ENCODE measurements at places on chromosomes 5 and 9.
A peak's percentile ranks its signal among the peaks of the same experiment; 100 is the strongest.

- DNase-seq: no peak
Measured at GRCh38 chr5:153096381-153096780, 394.1 kb upstream of the GRIA1 start.

DNA sequence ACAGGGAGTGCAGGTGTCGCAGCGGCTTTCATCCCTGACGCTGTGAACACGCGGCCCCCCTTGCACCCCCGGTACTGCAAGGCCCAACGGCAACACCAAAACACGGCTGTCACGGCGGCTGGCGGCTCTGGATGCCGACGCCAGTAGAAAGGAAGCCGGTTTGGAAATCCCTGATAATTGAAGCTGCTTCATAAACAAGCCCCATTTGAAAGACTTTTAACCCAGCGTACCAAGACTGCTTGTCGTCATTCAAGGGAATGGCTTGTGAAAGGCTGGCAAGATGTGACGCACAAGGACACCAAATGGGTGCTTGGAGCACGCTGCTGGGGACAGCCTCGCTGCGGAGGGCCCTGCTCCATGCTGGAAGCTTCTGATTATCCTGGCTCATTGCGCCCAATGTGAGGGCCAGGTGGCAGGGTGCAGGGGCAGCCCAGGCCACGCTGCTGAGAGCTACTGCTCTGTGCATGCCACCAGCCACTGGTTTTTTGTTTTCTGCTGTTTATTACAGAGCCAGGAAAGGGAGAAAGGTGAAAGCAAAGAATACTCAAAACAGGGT lies 63.1 kb downstream of the GTF3C4 start:
- peak; percentile 46 for DNase-seq

DNA sequence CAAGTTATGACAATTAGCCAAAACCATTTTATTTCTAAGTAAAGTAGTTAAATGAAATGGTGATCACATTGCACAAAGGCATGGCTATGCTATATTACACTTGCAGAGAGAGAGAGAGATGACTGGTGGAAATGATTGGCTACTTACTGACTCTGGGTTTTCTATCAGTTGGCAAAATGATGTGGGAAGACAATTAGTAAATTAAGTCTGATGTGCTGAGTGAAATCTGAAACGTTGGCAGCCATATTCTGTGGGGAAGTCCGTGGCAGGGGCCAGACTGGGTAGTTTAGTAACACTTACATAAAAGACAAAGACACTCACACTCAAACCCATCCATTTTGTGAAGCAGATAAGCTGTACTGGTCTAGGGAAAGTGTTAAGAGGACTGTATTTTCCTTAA lies 61.6 kb downstream of the ANXA1 start:
- DNase-seq: no peak

GRCh38 chr9:124216474-124217176 lies 41.1 kb upstream of the NEK6 start:
- DNase-seq: no peak

DNA sequence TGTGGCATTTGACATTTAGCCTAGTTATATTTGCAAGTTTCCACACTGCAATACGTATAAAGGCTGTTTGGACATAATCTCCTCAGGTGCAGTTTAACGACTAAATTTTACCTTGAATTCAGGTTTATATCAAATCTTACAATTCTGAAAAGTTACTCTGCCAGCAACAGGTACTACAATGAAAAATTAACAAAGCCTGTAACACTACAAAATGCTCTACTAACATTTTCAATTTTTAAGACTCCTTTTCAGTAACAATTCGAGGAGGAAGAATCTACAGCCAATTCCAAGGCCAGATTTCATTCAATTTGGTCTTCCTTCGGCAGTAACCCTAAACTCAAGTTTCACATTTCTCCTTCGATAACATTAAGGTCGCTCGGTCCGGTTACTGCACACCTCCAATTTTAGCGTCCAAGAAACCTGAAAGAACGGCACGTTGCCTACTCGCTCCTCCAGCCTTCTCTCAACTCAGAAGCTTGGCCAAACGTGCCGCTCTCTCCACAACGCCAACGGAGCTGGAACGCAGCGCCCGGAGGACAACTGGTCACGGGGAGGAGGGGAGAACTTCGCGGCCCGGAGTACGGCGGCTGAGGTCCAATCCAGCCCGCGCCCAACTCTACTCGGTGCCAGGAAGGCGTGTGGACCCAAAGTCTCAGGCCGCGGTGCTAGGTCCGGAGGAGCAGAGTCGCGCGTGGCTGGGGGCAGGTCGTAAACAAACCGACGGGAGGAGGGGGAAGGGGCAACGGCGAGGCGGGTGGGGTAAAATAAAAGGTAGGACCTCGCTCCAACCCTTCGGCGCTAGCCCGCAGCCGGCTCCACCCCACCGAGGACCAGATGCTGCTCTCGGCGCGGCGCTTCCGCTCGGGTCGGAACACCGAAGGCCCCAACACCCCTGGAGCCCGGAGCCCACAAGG lies 681 bp downstream of the FNIP1 start:
- DNase-seq: peak; percentile 70

DNA sequence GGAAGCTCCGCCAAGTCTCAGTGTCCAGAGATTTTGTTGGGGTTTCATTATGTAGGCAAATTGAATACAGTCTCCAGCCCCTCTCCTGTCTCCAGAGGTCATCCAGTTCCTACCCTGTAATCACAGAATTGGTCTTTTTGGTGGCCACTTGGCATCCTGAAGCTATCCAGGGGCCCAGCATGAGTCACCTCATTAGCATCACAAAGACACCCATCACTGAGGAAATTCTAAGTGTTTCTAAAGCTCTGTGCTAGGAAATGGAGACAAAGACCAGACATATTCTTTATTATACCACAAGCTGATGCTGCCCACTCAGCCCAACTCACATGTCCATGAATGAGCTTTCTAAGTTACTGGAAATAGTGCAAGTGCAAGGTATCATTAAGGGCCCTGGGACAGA lies 229.9 kb downstream of the DOCK8 start:
- DNase-seq: no peak

DNA sequence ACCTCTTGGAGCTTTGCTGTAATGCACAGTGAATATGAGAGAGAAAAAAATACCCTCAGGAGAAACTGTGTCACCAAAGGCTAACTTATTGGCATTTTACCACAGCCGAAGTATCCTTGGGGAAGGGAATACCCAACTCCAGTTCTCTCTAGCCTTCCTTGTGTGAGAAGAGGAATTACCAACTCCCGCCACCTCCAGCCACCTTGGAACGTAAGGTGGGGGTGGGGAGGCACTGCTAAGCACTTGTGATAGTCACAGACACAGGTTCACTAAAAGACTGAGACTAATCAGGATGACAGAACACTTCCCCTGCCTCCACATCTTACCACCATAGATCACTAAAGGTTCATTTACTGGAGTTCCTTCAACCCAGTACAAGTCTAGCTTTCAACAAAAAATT lies 102.0 kb upstream of the ADAMTS19 start:
- no peak for DNase-seq

DNA sequence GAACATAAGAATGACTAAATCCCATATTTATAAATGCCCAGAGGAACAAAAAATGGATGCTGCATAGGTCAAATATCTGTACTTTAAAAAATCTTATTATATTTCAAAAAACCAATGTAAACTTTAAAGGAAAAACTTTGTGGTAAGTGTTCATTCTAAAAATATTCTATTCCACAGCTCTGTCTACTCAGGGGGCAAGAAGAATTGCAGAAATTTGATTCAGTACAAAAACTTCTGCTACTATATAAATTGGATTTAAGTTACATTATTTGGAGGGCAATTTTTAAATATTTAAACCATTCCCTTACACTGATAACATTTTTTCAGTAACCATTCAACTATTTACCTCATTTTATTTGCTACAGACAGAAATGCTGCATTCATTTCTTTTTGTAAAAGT lies 32.1 kb downstream of the NFIB start:
- no peak for DNase-seq

- no peak for DNase-seq
Measured at GRCh38 chr9:32580631-32581300, 7.8 kb upstream of the NDUFB6 start.

- DNase-seq: no peak
Measured at GRCh38 chr5:131096774-131097710, 68.0 kb downstream of the HINT1 start.

- no peak for DNase-seq
Measured at GRCh38 chr5:164336276-164336675, 830.9 kb downstream of the MAT2B start.

- no peak for DNase-seq
Measured at GRCh38 chr5:177130211-177131018, 3.2 kb upstream of the NSD1 start.

GRCh38 chr5:42992088-42992879 lies 47.8 kb downstream of the ANXA2R start:
- peak; percentile 89 for DNase-seq

DNA sequence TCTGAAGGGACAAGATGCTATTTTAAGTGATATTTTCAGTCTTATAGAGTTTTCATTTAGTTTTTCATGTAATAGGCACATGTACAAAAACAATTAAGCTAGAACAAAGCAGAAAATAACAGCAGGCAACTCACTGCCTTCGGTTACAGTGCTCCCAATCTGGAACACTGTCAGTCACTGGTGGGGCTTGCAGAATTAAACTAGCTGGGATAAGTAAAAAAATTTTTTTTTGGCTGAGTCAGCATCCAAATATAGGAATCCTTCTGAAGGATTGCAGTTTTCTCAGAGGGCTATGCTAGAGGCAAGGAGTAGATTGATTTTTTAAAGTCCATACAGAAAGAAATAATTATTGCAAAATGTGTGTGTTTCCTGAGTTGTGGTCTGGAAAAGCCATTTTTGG lies 250.2 kb upstream of the RFX3 start:
- DNase-seq: no peak

DNA sequence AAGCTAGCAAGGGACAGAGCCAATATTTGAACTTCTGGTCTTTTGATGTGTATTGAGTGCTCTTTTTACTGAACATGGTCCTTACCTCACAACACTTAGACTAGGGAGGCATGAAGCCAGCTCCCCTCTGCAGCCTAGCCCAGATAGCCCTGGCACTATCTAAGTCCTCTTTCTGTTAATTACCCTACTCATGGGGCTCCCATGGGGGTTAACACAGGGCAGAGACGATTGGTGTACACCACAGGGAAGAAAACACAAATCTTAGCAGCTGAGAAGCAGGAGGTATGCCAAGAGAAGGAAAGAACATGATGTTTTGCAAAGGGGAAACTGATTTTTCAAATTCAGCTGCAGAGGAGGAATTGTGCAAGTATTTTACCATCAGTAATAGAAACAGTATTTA lies 383.8 kb downstream of the TMEM232 start:
- DNase-seq: peak; percentile 12

GRCh38 chr5:173328844-173329490 lies 753 bp upstream of the STC2 start:
- DNase-seq: peak; percentile 21

- DNase-seq: no peak
Measured at GRCh38 chr5:130689831-130690230, 475.2 kb downstream of the HINT1 start.

Measured in NCI-H1417 (cell line).